Right atrium auricular region (tissue), 2 donors: ENCODE measurements at places on chromosomes 4 and X. TPM values are rescaled to one million over a fixed set of nuclear protein-coding genes. Genes with fewer than 3 reads are reported as not detected.

DNA sequence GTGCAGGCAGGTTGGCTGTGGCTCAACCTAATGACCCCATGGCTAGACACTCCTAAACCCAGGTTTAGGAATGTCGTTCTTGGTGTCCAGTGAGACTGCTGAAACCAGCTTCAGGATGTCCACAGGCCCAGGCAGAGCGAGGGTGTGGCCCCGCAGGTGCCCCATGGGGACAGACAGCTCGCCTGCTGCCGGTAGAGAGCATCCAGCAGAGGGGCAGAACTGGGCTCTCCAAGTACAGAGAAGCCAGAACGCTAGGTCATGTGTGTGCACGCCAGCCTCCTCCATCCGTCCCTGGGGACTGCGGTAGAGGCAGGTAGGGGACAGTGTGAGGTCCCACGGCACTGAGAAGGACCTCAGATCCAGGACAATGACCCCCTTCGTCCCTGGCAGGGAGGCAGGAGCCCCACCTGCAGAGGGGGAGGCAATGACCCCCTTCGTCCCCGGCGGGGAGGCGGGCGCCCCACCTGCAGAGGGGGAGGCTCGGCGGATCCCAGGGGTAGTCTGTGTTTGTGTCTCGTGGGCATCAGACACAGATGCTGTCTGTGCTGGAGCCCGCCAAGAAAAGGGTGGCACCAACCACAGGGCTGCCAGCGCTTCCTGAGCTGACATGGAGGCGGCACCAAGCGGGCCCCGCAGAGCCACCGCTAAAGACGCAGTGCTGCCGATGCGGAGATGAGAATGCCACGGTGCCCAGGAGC is 118.4 kb downstream of the FAM53A start:
- no peak for DNase-seq

GRCh38 chrX:120726294-120726693 is 96.4 kb upstream of the C1GALT1C1 start:
- DNase-seq, result no peak

PABPC5 gene
- total RNA-seq, result 2.8 TPM

ASB5 gene
- total RNA-seq, result 0.90 TPM

DNA sequence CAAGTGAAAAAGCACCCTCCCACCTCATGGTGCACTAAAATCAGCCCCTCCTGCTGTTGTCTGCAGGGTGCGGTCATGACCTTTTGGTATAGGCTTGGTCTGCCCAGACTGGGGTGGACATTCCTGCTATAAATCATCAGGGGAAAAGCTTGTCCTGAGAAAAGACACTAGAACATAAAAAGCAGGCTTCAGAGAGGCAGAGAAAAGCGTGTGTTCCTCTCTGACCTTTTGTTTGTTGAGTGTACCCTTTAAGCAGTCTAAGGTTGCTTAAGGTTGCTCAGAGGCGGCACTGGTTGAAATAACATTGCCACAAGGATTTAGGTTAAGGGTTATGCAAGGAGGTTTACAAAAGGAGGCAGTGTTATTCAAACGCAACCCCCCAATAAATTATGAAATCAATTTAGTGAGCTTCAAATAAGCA is 43.5 kb downstream of the CCDC158 start:
- no peak for DNase-seq

- no peak for DNase-seq
Observed at GRCh38 chr4:155789391-155789790, 30.6 kb downstream of the GUCY1B1 start.

RHOXF2 gene
- total RNA-seq, result not detected

GAGE12F gene
- not detected for total RNA-seq

GRCh38 chr4:472881-473569 is 25.9 kb downstream of the ZNF721 start:
- DNase-seq, result no peak

GRCh38 chr4:55002431-55002830 is 123.0 kb downstream of the KDR start:
- no peak for DNase-seq

DNA sequence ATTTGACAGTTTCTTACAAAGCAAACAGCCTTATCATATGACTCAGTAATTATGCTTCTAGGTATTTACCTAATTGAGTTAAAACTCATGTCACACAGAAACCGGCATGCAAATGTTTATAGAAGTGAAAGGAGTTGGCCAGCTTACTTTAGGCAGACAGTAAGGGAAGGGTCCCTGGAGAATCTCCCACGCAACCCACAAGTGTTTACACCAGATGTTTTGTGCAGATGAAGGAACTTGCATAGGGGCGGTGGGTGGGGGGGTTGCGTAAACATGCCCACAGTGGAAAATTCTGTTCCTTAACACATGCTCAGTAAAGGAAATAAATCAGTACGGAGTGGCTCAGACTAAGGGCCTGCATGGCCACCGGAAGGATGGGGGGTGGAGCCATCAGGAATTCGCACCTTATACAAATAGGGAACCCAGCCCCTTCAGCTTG is 330.5 kb upstream of the AADAT start:
- DNase-seq, result no peak

DNA sequence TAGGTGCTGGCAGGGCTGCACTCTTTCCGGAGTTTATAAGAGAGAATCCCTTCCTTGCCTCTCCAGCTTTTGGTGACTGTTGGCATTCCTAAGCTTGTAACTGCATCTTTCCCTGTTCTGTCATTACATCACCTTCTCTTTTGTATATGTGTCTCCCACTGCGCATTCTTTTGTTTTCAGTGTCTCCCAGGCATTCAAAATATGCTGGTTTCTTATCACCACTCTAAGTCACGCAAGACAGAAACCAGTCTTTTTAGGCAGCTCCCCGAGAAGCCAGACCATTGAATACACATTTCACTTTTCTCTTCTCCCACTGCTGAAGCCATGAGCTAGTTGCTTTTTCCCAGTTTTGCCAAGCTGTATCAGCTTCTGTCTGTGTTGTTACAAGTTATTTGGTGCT is 71.0 kb downstream of the LAS1L start:
- DNase-seq, result no peak

DNA sequence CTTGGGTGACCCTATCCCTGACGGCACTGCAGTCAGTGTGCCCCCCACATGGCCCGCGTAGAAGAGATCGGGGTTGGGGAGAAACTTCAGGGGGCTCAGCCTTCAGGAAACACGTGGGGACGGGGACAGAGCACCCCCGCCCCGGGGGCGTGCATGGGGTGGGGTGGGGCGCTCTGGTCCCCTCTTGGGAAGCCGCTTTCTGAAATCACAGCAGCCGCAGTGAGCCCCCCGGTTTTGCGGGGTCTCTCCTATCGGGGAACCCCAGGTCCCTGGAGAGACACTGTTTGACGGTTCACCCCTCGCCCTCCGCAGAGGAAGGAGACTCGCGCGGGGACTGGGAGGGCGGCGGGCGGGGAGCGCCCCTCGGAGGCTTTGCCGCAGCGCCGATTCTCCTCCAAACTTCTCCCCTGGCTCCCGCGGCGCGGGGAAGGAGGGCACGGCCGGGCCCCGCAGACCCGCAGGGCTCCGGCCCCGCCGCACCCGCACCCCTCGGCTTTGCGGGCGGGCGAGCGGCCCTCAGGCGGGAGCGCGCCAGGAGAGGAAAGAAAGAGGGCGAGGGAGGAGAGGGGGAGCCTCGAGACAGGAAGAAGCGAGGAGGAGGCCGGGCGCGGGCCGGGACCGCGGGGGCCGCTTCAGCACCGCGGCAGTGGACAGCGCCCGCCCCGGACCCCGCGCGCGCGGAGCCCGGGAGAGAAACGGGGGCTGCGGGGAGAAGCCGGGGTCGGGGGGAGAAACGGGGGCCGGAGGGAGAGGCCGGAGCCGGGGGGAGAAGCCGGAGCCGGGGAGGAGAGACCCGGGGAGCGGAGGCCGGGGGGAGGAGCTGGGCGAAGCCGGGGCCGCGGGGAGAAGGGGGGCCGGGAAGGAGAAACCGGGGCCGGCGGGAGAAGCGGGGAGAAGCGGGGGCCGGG is 612 bp downstream of the CPLX1 start:
- no peak for DNase-seq

- no peak for DNase-seq
Observed at GRCh38 chrX:119760026-119760877, 1.9 kb downstream of the SOWAHD start.

DNA sequence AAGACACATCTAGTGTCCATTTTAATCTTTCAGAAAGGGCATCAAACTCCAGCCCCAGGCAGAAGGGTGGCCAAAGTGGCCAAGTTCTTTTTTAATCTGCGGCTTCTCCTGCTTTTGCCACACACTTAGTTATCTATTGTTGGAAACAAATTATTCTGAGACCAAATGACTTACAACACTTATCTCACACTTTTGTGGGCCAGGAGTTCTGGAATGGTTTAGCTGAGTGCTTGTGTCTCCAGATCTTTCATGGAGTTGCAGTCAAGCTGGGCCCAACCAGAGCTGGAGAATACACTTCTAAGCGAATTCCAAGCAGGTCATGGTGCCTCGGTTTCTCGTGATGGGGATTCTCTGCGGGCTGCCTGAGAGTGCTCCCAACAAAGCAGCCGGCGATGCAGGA is 4.0 kb downstream of the TXK start:
- no peak for DNase-seq

GUCY1A1 gene
- 35.5 TPM for total RNA-seq

RTL9 gene
- total RNA-seq, result 0.41 TPM

GRCh38 chr4:150156543-150156942 is 78.3 kb downstream of the DCLK2 start:
- no peak for DNase-seq

- DNase-seq, result no peak
Observed at GRCh38 chr4:39286263-39286662, 79.9 kb downstream of the RFC1 start.

- DNase-seq, result no peak
Observed at GRCh38 chr4:68921051-68921450, 30.6 kb downstream of the UGT2A3 start.

- DNase-seq, result no peak
Observed at GRCh38 chrX:80807606-80807991, 2.1 kb downstream of the BRWD3 start.

DNA sequence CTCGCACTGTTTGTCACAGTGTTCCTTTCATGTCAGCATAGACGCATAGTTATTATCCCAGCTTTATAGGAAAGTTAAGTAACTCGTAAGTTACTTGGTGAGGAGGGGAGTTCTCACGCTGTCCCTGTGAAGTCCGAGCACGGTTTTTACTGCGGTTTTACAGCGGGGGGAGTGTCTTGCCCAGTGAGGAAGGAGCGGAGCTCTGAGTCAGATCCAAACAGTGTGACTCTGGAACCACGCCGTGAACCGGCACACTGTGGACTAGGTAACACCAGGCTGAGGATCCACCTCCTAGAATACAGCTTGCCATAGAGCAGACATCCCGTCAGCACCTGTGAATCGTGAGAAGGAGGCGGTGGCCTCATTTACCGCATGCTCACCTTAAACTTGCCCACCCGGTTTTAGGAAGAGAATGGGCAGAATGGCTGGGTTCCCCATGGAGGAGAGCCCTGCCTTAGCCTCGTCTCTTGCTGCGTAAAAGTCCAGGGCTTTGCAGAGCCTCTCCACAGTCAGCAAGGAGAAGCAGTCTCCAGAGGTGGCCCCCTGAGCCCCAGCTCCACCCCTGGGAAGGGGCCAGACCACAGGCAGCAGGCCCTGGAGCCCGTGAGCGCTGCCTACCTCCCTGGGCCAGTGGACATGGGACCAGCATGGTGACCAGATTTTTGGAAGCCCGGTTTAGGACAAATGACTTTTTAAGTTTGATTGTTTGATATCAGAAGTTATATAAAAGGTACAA is 40.2 kb upstream of the HGFAC start:
- no peak for DNase-seq

RASL11B gene
- total RNA-seq, result 10.9 TPM

CCDC149 gene
- total RNA-seq, result 6.7 TPM

MAGED4B gene
- 3.4 TPM for total RNA-seq

- no peak for DNase-seq
Observed at GRCh38 chr4:85573270-85573669, 98.3 kb downstream of the ARHGAP24 start.

- no peak for DNase-seq
Observed at GRCh38 chrX:129116676-129117470, 406.4 kb downstream of the SMARCA1 start.

DNA sequence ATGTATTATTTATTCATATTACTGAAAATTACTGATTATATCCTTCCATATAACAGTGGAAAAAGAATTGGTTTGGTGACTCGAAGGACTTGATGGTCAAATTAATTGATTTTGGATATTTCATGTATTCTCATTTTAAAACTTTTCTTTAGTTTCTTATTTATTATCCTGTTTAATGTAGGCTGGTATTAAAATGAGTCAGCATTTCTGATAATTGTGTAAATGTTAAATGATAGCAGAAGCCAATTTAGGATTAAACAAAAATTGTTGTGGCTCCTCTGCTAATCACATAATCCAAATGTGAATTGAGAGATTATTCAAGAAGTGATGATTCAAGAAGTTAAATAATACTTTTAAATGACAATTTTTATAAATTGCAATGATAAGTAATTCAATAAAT is 38.7 kb downstream of the PDLIM5 start:
- no peak for DNase-seq

- DNase-seq, result no peak
Observed at GRCh38 chrX:15277604-15278003, 7.7 kb upstream of the ASB9 start.
